ENCODE measurements at places on chromosomes 7 and 10. TPM values are rescaled to one million over a fixed set of nuclear protein-coding genes. Genes with fewer than 3 reads are reported as not detected.

GRCh38 chr10:101888251-101888949 lies 44.8 kb upstream of the KCNIP2 start:
- DNase-seq: no peak

DNA sequence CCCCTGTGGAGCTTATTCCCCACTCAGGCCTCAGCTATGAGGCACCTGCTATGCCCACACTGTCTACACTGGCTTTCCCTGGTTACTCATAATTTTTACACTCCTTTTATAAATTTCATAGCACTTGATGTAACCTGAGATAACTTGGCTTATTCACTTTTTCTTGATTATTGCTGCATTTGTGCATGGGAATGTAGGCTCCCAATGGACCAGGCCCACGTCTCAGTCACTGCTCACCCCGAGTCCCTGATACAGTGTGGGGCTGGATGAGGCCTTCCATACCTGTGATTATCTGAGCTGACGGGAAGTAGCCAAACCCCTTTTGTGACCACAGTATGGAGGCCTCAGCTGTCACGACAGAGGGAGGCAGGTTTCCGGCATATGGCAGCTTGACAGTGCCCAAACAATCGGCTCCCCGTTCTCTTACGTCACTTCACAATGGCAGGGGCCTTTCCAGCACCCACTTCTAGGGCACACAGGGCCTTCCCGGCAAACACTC lies 645.3 kb downstream of the ACTR3B start:
- DNase-seq: no peak

DNA sequence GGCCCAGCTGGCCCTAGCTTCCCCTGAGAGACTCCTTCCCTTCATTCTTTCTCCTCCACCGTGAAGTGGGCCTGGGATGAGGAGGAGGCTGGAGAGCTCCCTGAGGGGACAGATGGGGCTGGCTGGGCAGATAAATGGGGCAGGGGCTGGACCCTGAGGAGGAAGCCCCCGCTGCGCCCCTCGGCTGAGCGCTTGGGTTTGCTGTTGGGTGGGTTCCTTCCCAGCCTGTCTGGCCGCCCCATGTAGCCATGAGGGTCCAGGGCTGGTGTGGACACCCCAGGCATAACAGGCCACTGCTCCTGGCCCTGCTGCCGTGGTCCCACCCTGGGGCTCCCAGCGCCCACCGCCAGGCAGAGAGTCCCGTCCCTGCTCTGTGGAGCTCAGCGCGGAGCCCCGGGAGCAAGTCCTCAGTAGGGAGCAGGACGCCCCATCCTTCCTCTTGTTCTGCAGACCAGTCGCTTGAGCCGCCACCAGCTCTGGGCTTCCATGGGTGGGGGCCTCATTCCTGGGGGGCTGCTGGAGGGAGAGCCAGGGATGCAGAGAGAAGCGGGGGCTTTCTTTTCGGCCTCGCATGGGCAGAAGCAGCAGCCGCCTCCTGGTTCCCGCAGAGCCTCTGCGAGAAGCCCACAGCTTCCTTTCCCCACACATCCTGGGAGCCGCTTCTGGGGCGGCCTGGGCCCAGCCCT lies 266.4 kb upstream of the TCERG1L start:
- DNase-seq: no peak

DNA sequence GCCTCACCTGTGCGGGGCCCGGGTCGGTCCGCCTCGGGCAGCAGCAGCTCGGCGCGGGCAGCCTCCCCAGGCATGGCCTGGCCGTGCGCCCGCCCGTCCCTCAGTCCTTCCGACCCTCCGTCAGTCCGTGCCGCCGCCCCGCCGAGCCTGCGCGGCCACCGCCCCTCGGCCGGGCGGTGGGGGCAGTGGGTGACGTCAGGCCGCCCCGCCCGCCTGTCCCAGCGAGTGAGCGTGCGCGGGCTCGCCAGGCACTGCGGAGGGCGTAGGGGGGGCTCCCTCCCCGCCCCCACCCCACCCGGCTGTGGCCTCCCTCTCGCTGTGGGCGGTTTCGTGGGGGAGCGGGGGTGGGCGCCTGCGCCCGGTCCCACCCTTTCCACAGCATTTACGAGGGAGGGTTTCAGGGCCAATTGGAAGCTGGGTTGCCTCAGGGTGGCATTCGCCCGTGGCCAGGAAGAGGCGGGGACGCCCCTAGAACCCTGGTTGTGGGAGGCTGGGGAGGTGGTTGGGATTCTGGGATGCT lies at the start of gene NACAD:
Gene NACAD, minus strand, starts transcription at position 149 of the 520 bp plus-strand sequence. Its CDS starts 75 bp downstream, at position 74.
- DNase-seq: no peak

- no peak for DNase-seq
These were observed at the start of gene KCND2 for GRCh38 chr7:120272701-120273475. Gene KCND2 (plus strand): TSS chr7:120273175.

The SRI gene
- 117 TPM for total RNA-seq

DNA sequence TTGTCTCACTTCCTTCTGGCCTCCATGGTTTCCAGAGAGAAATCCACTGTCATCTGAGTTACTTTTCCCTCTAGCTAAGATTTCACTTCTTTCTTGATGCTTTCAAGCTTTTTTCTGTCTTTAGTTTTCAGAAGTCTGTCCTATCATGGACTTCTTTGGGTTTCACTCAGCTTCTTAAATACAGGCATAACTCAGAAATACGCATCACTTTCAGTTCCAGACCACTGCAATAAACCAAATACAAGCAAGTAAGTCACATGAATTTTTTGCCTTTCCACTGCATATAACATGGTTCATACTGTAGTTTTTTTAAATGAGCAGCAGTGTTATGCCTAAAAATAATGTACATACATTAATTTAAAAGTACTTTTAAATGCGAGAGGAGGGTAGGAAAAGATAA lies 48.7 kb downstream of the STK17A start:
- no peak for DNase-seq

GRCh38 chr7:25037325-25037724 lies 57.3 kb upstream of the OSBPL3 start:
- DNase-seq: no peak

- DNase-seq: no peak
These were observed 241.7 kb downstream of the GATA3 start for GRCh38 chr10:8296090-8296733.
